ENCODE measurements at places on chromosomes 3 and 15.
A peak's percentile ranks its signal among the peaks of the same experiment; 100 is the strongest.

DNA sequence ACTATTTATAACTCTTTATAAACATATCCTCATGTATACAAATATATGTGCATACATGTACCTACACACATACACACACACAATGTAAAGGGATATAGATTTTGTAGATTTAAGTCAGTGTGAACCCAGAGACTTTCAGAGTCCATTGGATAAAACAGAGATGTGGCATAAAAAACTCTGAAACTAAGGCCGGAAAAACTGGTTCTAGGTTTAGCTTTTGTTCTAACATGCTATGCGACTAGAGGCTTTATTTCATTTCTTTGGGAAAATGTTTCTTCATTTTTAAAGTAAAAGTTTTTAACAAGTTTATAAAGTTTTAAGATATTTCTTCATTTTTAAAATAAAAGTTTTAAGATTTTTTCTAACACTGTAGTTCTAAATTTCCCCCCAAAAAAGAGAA, 36.7 kb downstream of the ZPLD1 start:
- DNase-seq = no peak

DNA sequence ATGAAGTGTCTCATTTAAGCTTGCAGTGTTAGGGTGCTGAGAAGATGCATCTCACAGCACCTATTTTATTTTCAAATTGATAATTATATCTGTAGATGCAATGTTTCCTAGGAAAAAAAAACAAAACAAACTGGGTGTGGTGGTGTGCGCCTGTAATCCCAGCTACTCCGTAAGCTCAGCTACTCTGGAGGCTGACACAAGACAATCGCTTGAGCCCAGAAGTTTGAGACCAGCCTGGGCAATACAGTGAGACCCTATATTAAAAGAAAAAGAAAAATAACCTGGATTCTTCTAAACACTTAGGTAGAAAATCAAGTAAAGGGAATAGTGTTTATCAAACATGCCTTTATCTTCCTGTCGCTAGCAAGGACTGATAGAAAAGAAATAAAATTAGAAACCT, 1.9 kb downstream of the MINDY2 start:
- DNase-seq = no peak

DNA sequence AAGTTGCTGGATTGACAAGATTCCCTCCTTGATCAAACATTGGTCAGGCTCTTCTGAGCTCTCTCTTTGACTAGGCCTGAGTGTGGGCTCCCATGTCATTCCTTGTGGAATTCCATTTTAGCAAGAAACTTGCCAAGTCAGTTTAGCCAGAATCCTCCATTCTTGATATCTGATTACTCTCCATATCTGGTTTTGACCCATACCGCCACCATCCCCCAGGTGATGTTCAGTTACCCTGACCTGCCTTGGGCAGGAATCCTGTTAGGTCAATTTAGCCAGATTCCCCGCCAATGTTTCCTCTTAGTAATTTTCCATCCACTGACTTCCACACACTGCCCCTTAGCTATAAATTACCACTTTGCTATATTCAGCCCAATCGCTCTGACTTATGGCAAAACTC, 1.0 kb upstream of the PCCB start:
- no peak for DNase-seq

DNA sequence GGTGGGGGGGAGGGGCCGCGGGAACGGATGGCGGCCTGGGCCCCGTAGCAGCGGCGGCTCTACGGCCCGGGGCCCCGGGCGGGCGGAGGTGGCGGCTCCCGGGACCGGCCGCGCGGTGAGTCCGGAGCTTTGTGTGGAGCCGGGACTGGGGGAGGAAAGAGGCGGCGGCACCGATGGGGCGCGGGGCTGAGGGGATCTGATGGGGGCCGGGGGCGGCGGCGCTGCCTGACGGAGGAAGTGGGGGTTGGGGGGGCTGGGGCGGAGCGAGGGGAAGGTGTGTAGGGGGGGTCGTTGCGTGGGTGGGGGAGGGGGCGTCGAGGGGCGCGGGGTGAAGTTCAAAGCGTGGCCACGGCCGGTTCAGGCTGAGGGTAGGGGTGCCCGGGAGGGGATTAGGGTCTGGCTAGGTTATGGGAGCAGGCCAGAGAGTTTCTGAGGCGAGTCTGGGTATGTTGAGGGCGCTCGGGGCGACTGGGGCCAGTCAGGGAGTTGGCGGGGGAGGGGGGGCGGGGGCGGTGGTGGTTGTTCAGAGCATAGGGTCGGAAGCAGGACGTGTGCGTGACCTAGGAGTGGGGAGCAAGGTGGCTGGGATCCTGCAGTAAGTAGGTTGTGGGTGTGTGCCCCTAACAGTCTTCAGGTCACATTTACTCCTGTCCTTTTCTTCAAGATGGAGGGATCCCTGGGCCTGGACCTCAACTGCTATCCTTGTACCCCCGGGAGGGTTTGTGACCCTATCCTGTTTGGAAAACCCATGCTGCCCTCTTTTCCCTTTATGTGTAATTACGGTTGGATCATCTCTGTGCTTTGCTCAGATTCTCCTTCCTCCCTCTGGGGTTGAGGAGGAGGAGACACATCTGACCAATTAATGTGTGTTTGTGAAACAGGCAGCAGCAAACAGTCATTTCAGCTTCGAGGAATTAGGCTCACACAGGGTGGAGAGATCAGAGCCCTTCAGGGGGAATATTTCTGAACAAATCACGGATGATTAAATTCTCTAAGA, 644 bp downstream of the ZNF609 start:
- peak; percentile 15 for DNase-seq

DNA sequence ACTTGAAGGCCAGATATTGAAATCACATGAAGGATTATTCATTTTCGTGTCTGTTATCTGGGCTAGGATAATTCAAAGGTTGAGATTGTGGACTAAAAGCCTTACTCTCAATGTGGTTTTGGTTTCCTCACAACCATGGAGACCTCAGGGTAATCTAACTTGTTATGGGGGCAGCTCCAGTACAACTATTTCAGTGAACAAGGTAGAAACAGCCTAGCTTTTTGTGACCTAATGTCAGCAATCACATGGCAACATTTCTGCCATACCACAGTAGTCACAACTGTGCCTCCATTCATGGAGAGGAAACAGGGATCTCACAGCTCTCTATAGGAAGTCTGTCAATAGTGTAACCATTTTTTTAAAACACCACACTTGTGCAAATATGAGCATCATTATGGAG, 62.4 kb upstream of the RARB start:
- DNase-seq = no peak

DNA sequence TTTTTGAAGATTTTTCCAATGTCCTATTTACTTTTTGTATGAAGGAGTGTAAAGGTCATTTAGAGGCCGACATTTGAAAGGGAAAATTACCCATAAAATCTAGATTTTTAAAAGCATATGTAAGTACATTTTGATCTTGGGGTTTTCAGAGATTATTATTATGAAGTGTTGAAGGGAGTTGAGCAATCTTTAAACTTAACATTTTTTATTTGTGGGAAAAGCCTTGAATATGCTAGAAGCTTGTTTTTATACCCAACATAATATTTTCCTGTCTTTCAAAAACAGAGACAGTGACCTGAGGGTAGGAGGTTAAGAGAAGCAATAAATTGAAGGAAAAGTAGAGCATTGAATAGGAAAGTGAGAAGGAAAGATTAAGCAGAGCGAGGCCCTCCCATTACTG, 85.7 kb downstream of the SLMAP start:
- DNase-seq = no peak

DNA sequence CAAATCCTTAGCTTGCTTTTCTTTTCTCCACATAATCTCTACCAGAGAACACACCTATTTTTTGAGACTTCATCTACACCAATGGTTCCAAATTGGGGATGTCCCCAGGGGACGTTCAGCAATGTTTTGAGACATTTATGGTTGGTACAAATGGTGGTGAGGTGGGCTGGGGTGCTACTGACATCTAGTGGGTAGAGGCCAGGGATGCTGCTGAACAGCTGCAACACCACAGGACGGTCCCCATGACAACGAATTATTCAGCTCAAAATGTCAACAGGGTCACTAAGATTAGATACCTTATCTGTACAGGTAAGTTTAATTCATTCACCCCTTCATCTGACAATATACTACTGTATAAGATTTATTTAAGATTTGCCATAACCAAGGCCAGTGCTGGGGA, 14.4 kb downstream of the GK5 start:
- no peak for DNase-seq

DNA sequence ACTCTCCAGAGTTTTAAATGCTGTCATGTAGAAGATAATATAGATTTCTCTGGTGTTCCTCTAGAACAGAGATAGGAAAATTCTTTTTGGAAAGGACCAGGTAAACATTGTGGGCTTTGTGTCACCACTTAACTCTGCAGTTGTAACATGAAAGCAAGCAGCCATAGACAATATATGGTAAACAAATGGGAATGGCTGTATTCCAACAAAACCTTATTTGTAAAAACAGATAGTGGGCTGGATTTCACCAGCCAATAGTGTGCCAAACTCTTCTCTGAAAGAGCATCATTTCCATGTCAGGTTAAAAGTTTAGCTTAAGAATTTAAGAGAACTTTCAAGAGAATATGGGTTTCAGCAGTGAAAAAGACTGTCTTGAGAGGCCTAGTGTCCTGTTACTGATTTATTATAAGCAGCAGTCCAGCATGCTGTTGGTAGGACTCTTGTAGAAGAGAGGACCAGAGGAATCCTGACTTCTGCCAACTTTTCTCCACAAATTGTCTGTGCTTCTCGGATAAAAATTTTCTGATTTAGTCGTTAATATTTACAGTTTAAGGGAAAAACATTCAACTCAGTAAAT, 107.7 kb downstream of the TCF12 start:
- no peak for DNase-seq

DNA sequence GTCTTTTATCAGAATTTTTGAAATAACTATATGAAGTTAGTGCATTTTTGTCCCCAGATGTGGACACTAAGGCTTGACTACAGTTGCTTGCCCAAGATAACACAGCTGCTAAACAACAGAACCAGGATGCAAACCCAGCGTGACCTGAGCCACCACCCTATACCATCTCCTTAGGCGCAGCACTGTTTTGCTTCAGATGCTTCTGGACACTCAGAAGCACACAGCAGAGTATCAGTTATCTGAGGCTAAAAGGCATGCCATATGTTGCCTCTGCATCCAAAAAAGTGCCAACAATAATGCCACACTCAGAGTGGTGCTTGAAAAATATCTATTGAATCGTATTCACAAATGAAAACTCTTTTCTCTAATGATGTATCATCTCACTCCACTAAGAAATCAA, 24.5 kb downstream of the KCNMB2 start:
- no peak for DNase-seq

DNA sequence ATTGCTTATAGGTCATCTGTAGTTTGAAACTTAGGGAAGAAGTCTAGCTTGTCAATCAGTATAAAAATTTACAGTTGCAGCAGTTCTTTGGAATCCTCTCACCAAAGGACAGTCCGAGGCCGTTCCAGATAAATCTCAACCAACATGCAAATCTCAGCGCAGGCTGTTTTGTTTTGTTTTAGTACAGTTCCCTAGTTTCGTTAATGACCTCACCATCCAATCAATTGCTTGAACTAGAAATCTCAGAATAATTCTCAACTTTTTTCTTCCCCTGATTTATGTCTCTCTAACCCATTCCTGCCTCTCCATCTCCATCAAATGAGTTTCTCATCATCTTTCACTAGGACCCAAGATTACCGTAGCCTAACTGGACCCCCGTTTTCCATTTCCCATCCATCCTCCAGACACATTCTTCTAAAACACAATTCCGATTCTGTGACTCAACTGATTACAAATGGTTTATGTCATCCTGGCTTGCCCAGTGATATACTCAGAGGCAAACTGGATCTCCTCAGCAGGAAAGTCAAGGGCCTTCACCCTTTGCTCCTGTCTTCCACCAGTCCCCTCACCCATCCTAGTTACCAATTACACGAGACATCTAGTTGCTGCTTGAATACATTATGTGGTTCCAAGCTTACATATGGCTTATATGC, 1.3 kb downstream of the SMCO1 start:
- DNase-seq = no peak

- DNase-seq = no peak
These were observed 12.8 kb downstream of the FOXL2 start for GRCh38 chr3:138933981-138934691.

All from activated naive CD4-positive, alpha-beta T cell treated with Interleukin-2 at 50 U/mL for 16 hours (primary cell).